ENCODE measurements at places on chromosomes 6 and 20. TPM values are rescaled to one million over a fixed set of nuclear protein-coding genes. Genes with fewer than 3 reads are reported as not detected.

TNFRSF6B gene
- total RNA-seq = not detected

GTSF1L gene
- total RNA-seq = not detected

EEF1A2 gene
- 214 TPM for total RNA-seq

MACROD2 gene
- 60.4 TPM for total RNA-seq

MEP1A gene
- total RNA-seq = not detected

B3GAT2 gene
- total RNA-seq = 18.6 TPM

CDH26 gene
- 1.4 TPM for total RNA-seq

ARG1 gene
- total RNA-seq = 0.94 TPM

MBOAT1 gene
- total RNA-seq = 3.1 TPM

DUSP15 gene
- 3.0 TPM for total RNA-seq

RIN2 gene
- 20.0 TPM for total RNA-seq

DNAH8 gene
- total RNA-seq = under 0.01 TPM

MAK gene
- 0.16 TPM for total RNA-seq

RIMS1 gene
- total RNA-seq = 456 TPM

Measured in occipital lobe (tissue), 3 donors.